Stimulated activated CD4-positive, alpha-beta T cell treated with anti-CD3 and anti-CD28 coated beads, TNF-alpha, amount 100 ng/mL, for 24 hours (primary cell): ENCODE measurements at places on chromosomes 6 and 20.

DNA sequence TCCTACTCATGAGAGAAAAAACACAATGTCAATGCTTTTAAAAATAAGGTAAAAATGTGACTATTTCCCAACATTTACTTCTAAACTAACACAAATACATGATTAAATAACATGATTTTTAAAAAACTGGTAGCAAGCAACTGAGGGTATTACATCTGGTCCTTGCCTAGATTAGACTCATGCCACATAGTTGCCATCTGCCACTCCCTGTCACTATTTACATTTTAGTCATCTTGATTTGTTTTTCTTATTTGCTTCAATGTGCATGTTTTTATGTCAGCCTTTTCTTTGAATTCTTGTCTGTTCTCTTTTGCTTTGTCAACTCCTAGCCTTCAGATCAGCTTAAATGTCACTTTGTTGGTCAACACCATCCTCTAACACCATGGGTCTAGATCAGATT lies 207.0 kb upstream of the SIM1 start:
- DNase-seq = no peak

DNA sequence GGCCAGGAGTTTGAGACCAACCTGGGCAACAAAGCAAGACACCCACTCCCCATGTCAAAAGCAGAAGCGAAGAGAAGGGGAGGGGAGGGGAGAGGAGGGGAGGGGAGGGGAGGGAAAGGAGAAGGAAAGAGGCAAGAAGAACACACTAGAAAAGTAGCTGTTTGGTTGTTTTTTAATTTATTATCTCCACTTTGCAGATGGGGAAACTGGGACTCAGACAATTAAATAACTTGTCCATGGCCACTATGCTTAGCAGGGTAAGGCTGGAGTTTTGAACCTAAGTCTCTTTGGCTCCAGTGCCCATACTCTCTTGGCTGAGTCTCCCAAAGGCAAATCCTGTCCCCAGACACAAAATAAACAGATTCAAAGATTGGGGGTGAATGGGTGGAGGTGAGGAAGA lies 12.4 kb upstream of the GHRH start:
- DNase-seq = no peak

GRCh38 chr20:62593616-62594015 lies 48.7 kb upstream of the SLCO4A1 start:
- no peak for DNase-seq

DNA sequence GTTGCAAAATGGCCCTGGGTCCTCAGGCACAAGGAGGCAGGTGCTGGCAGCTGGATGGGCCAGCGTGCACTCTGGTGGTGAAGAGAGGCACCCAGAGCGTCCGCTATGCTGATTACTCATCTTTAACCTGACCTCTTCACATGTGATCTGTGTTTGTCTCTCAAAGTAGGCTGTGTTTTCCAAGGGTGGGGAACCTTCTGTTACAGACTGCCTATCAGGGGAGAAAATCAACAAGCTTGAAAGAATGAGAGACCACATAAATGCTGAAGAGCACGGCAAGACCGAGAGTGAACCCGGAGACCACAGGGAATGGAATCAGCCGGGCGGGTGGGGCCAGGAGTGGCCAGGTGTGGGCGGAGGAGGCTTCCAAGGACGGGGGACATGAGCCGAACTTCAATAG lies 16.2 kb downstream of the BNIP5 start:
- no peak for DNase-seq

DNA sequence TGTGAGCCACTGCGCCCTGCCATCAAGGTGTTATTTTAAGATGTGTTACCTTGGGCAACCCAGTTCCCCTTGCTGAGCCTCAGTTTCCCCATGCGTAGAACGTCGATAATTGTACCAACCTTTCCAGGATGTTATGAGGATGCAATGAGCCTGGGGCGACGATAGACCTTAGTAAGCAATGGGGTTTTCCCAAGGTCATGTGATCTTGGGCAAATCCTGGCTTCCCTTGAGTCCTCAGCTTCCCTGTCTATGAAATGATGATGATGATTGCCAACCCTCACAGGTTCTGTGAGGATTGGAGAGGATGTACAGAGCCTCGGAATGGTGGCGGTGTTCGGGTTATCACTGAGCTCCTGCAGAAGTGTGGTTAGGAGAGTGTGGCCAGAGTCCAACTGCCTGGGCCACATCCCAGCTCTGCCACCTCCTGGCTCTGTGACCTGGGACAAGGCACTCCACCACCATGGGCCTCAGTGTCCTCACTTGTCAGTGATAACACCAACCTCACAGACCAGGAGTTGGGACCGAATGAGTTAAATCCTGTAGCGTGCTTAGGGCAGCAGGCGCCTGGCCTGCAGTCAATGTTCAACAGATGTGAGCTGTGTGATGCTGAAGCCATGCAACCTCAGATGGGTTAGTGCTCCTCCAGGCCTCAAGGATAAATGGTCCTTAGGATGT lies 23.4 kb downstream of the SIRPA start:
- DNase-seq = no peak
